ENCODE measurements at places on chromosomes 1 and 21.

GRCh38 chr1:60923389-60924087 is 158.8 kb upstream of the NFIA start:
- no peak for DNase-seq

GRCh38 chr1:17521946-17522612 is 17.4 kb upstream of the ARHGEF10L start:
- DNase-seq = no peak

DNA sequence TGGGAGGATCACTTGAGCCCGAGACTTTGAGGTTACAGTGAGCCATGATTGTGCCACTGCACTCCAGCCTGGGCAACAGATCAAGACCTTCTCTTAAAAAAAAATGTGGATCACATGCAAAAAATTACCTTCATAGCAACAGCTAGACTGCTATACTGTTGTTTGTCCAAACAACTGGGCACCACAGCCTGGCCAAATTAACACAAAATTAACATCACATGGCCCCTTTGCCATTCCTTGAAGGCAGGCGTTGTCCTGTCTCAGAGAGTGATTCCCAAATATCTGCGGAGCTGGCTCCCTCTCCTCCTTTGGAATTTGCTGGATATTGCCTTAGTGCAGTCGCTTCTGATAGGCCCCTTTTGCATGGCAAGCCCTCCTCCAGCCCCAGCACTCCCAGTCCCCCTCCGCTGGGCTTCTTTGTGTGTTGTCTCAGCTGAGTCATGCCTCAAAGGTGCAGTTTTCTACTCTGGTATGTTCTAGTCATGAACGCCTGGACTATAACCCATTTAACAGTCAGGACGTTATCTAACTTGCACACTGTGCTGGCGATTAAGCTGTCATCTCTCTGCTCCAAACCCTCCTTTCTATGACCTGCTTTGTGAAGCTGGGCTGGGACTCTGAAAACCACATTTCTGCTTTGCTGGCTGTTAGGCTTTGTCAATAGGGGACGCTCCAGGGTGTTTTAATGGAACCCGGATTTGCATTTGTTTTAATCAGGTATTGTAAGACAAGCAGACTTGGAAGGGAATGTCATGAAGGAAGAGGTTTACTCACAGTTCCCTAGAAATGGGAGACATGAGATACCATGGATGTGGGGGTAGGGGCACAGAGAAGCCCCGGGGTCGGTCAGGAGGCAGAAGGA is 20.1 kb upstream of the HPCAL4 start:
- DNase-seq = no peak

GRCh38 chr1:161844696-161845095 is 78.6 kb downstream of the ATF6 start:
- no peak for DNase-seq

DNA sequence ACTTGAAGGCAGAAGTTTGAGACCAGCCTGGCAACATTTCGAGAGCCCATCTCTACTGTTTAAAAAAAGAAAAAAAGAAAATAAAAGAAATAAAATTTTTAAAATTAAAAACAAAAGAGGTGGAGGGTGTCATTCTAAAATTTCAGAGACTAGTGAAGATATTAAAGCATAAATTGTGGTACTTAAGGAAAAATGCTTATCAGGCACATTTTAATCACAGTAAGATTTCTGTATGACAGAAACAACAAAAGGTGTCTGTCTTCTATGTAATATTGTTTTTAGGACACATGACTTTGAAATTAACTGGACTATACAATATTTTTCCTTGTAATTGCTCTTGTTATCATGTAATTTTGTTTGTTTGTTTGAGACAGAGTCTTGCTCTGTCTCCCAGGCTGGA is 4.6 kb downstream of the WASF2 start:
- DNase-seq = no peak
